ENCODE measurements at places on chromosomes 2 and 18. TPM values are rescaled to one million over a fixed set of nuclear protein-coding genes. Genes with fewer than 3 reads are reported as not detected.

The FBLN7 gene
- total RNA-seq: 0.57 TPM

The C1GALT1C1L gene
- 0.57 TPM for total RNA-seq

The REG3A gene
- total RNA-seq: not detected

The HIBCH gene
- 13.5 TPM for total RNA-seq

The IL1F10 gene
- not detected for total RNA-seq

The HOXD13 gene
- total RNA-seq: 0.09 TPM

The SOX11 gene
- under 0.01 TPM for total RNA-seq

The CLEC4F gene
- total RNA-seq: not detected

The C2orf15 gene
- not detected for total RNA-seq

The SNTG2 gene
- not detected for total RNA-seq

The GALNT5 gene
- 26.9 TPM for total RNA-seq

The ZNF532 gene
- total RNA-seq: 40.1 TPM

The CDH20 gene
- 0.18 TPM for total RNA-seq

The CAPN14 gene
- total RNA-seq: under 0.01 TPM

The PPM1G gene
- 67.7 TPM for total RNA-seq

The CAVIN2 gene
- total RNA-seq: 10.4 TPM

The ATP6V1B1 gene
- total RNA-seq: 0.71 TPM

The LIMS2 gene
- total RNA-seq: 3.1 TPM

Measured in smooth muscle cell of bladder (primary cell).